Stimulated activated CD8-positive, alpha-beta memory T cell treated with anti-CD3 and anti-CD28 coated beads, Interleukin-2, amount 100 ng/mL, for 1 hour (primary cell): ENCODE measurements at places on chromosomes 4 and X.

GRCh38 chrX:24294619-24295018, 19.2 kb downstream of the SUPT20HL2 start:
- no peak for DNase-seq

GRCh38 chrX:43644124-43644701, 11.9 kb upstream of the MAOA start:
- no peak for DNase-seq

DNA sequence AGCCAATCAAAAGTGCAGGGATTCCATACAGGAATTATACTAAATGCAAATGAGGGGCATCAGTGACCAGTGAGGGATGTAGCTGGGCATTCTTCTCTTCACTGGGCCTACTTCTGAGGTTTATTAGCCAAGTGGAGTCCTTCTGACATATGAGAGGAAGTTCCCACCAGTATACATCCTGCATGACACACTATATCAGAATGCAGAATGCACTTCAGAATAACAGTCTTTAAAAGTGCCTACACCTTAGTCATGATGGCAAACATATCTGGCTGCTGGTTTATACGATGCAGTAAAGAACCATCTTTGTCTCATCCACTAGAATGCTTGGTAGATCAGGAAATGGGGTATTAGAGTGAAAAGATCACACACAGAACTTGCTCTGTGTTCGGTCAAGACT, 180.3 kb upstream of the PPARGC1A start:
- no peak for DNase-seq

DNA sequence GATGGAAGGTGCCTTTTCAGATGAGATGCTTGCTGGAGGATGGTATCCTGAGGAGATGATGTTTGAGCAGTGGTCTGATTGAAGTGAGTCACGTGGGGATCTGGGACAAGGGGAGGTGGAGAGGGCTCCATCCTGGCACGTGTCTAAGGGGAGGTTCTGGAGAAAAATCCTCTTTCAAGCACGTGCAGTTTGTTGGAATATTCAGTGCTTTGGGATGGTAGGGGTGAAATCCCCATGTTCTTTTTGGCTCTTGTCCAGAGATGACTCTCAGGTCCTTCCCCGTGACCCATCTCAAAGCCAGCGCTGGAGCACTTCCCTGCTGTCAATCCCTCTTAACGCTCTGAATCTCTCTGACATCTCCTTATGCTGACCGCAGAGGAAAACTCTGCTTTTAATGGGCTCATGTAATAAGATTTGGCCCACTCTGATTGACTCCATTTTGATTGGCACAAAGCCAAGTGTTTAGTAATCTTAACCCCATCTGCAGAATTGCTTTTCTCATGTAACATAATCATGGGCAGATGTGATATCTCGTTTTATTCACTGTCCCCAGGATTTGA, 10.8 kb upstream of the KLKB1 start:
- no peak for DNase-seq

DNA sequence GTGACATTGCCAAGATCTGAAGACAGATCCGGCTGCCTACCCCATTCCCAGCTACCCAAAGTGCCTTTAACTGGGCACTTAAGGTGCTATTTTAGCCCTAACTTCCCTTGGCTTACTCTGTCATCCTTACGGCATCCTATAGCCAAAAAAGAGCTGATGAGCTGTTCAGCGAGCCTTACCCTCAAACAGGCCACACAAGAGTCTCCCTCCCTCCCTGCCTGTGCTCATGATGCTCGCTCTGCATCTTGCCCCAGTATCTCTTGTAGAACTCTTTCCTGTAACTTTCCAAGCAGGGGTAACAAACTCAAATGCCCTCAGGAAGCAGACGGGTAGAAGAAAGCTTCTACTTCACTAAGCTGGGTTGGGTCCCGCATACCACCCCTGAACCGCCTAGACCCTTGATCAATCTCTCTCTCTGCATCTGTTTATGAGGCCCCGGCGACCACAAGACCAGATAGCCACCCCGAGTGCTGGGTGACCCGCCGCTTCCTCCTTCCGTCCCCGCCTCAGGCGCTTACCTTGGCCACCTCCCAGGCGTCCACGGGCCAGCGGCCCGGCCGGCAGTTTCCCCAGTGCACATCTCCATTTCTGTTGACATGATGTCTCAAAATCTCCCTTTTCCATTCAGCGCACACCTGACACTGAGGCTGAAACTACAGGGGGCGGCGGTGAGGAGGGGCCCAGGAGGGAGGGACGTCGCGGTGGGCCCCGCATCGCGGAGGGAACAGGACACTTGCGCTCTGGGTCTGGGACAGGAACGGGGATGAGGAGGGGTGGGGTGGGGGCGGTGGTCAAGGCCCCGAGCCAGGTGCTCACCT, 663 bp downstream of the CXorf38 start:
- peak; percentile 8 for DNase-seq

DNA sequence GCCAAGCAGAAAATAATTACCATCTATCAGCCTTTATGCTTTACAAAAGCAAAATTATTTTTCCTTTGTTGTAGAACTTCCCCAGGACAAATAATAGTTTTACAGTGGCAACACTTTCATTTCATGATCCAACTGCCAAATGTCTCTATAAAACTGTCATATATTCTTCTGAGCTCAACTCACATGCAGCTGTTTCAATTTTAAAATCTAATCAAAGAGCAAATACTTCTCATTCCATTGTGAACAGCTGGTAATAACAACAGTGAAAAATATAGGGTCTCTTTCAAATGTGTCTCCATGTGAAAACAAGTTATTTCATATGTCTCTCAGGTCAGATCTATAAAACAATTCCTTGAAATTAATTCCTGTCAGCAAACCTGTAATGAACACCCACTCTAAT, 270.6 kb upstream of the SLC7A11 start:
- DNase-seq: no peak

- DNase-seq: no peak
Observed at GRCh38 chrX:39808471-39808917, 289.3 kb downstream of the BCOR start.

DNA sequence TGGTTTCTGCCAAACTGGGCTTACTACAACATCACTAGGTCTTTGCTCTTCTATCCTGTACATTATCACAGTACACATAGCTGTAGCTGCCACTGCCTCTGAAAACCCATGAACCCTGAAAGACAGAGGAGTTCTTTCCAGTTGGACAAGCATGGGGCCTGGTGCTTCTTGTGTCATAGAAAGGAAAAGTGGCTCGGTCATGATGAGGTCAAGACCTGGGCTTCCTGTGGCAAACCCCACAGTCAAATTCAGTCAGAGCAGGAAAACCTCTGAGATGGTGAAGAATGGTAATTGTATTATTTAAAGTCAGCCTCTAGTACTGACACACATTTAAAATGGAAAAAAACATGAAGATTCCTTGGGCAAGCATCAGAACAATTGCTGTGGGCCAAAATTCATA, 133.3 kb upstream of the PRPS2 start:
- no peak for DNase-seq

DNA sequence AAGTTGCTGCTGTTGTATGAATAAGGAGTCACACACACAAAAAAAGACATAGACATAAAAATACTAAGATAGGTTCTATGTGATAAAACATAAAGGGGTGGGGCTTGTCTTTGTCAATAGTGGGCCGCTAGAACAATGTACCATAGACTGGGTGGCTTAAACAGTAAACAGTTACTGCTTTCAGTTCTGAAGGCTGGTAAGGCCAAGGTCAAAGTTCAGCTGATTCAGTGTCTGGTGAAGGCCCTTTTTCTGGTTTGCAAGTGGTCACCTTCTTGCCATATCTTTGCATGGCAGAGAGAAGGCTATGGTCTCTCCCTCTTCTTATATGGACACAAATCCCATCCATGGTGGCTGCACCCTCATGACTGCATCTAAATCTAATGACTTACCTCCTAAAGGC, 1980.7 kb downstream of the PCDH7 start:
- no peak for DNase-seq

- DNase-seq: no peak
Observed at GRCh38 chr4:60868232-60868960, 331.7 kb upstream of the ADGRL3 start.

DNA sequence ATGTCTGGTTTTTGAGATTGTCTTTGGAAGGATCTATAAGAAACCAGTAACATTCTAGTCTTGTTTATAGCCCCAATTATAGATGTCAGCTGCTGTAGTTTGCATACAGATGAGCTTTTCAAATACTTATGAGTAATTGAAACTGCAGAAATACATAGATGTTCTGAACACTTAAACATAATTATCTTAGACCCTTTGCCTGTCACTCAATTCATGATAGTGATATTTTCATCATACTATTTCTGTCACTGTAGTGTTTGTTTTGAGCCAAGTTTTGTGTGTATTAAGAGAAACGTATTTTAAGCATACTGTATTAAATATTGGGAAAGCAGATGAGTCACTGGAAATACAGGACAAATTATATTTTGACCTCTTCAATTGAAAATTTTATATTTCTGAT, 69.8 kb upstream of the SMARCA5 start:
- no peak for DNase-seq
